Astrocyte of the cerebellum (primary cell): ENCODE measurements at places on chromosomes 7 and 10.

GRCh38 chr10:129793479-129793878, 170.6 kb downstream of the EBF3 start:
- DNase-seq = no peak

DNA sequence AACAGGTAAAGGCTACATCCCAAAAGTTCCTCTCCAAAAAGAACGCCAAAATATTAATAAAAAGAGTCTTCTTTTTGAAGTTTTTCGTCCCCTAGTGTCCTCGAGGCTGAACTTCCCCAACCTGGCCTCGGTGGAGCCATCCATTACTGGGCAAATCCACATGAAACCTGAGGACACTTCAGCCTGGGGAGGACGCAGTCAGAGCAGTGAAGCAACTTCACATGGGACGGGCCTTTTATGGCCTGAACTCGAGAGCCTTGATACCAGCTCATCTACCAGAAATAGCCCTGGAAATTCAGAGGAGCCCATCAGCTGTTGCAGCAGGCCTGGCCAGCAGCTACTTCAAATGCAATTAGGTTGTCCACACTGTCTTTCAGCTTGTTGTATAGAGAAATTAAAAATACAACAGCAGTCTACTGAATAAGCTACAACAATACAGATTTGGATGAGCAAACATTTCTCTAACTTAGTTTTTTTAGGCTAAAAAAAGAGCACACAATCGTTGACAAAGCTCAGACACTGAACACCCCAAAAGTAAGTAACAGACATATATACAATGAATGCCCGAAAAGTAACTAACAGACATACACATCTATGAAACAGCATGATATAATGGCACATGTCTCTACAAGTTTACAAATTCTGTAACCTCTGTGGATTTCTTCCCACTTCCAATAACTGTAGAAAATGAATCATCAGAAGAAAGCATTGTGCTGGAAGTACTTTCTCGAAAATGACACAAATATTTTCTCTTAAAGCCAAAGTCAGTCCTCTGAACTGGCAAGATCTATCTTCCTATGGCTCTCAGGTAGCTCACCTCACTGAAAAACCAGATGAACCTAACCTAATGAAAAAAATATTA, at the start of gene SVIL:
TSS of gene SVIL (minus strand) at position 208 of the 862 bp plus-strand sequence. CDS start 79,913 bp downstream, outside the sequence.
- no peak for DNase-seq

GRCh38 chr7:68258609-68259008, 1262.0 kb downstream of the TYW1 start:
- no peak for DNase-seq

DNA sequence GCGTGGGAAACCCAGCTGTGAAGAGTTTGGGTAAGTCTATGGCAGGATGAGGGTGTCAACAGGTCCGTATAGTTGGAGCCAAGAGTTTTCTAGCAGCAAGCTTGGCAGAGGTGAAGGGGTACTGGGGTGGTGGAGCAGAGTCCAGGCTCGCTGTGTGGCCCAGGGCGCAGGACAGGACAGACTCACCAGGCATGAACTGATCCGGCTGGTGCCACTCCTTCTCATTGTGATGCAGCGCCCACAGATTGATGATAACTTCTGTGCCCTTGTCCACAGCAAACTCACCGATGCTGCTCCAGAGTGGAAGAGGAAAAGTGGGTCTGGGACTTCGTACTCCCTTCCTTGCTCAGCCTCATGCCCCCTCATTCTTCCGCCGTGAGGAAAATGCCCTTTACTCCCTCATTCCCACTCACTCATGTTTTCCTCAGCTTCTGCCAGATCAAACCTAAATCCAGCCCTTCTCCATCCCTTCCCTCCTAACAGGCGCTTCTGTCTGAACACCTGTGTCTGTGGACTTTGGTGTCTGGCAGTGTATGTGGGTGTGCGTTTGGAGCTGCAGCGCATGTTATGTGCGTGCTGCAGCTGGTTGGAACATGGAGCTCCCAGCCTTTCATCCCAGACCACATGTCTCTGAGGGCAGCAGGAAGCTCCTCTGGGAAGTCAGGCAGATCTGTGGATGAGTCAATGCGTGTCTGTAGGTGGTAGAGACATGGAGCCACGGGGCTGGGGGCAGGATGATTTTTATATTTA, 5.7 kb downstream of the CYP17A1 start:
- DNase-seq = no peak

GRCh38 chr7:97732565-97733275, 834 bp downstream of the TAC1 start:
- DNase-seq = no peak

- no peak for DNase-seq
These were observed 411.0 kb upstream of the FOXK1 start for GRCh38 chr7:4270941-4271715.

DNA sequence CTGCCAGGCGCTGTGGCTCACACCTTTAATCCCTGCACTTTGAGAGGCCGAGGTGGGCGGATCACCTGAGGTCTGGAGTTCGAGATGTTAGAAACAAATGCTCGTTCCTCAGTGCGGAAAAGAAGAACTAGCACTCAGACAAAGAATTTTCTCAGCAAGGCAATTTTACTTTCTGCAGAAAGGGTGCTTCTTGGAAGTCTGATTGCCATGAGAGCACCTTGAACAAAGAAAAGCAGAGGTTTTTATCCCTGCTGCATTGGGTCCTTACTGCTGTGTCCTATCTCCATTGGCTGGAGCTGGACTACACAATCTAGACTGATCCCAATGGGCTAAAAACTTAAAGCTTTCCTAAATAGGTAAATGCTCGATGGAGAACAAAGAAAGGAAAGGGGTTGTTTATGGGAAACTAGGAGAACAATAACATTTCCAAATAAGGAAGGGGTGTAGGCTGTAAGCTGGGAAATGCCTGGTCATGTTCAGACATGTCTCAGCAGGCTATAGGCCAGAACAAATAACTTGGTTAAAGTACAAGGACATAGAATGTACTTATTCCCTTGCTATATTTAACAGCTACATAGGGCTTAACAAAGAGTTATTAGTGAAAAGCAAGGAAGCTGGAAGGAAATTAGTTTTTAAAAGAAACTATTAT, 26.1 kb upstream of the ACTR3B start:
- no peak for DNase-seq

- peak; percentile 11 for DNase-seq
These were observed 14.2 kb downstream of the KPNA7 start for GRCh38 chr7:99193527-99194220.

DNA sequence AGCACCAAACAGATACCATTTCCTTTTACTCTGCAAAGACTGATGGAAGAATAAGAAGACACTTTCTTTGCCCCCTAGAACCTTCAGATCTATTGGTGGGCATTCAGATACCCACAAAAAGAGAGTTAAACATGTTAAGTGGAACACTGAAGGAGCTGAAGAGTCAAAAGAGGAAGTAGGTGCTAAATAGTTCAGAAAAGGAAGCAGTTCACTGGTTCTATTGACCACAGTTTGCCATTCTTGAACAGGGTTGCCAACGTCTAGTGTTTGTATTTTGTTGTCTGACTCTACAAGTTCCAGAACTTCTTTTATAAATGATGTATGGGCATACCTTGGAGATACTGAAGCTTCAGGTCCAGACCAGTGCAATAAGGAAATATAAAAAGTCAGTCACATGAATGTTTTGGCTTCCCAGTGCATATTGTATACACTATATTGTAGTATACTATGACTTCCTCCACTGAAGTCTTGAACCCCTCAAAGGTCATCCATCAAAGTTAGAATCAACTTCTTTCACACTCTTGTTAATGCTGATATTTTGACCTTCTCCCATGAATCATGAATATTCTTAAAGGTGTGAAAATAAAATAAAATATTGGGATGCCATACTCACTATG, 47.5 kb upstream of the AGR3 start:
- no peak for DNase-seq

- DNase-seq = no peak
These were observed 145.6 kb upstream of the SEMA3C start for GRCh38 chr7:81064426-81064825.

- DNase-seq = no peak
These were observed 83.6 kb downstream of the AOAH start for GRCh38 chr7:36640682-36641081.

- DNase-seq = no peak
These were observed 237.1 kb upstream of the NRP1 start for GRCh38 chr10:33571616-33572015.

GRCh38 chr7:54689394-54690049, 69.5 kb downstream of the SEC61G start:
- no peak for DNase-seq

DNA sequence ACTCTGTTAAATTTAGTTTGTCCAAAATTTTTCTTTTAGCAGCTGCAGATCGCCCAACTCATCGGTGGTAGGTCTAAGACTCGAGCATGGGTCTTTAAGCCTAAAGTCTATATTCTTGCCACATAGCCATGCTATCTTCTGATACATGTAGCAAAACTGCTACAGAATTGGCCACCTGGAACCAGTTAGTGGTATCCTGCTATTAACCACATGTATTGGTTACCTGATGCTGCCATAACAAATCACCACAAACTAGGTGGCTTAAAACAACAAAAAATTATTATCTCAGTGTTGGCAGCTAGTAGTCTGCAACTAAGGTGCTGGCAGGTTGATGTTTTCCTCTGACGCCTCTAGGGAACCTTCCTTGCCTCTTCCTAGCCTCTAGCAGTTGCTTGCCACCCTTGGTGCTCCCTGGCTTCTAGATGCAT, 96.7 kb upstream of the PIK3CG start:
- no peak for DNase-seq

GRCh38 chr10:131013281-131013912, 298.1 kb downstream of the TCERG1L start:
- no peak for DNase-seq

DNA sequence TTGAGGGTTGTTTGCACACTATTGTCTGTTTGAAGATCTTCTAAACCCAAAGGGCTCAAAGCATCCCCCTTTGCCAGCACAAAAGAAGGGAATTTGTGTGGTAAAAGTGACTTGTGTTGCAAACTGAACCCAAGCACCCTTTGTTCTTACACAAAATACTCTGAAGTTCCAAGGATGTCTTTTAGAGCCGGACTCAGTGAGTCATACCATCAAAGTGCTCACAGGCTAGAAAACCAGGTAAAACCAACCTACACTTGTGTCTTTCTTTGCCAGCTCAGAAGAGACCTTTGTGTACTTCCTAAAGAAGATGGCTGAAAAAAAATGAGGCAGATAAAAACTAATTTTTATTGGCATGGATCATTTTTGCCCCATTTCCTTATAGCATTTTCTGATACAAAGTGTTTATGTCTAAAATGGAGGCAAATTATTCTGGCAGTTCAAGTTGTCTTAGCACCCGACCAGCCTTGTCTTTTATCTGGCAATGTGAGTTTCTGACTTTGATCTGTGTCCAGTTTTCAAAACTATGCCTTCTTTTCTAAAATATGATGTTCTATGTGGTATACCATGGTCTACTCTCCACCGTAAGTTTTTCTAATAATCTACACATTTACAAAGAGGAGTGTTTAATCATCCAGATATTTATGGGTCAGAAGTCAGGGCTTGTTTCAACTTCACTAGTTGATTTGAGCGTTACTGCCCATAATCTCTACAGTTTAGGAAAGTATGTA, 128.4 kb upstream of the FZD1 start:
- no peak for DNase-seq

GRCh38 chr10:71989661-71990454, 25.7 kb downstream of the CHST3 start:
- DNase-seq = no peak

GRCh38 chr7:128814499-128814898, 15.7 kb upstream of the FLNC start:
- DNase-seq = no peak

DNA sequence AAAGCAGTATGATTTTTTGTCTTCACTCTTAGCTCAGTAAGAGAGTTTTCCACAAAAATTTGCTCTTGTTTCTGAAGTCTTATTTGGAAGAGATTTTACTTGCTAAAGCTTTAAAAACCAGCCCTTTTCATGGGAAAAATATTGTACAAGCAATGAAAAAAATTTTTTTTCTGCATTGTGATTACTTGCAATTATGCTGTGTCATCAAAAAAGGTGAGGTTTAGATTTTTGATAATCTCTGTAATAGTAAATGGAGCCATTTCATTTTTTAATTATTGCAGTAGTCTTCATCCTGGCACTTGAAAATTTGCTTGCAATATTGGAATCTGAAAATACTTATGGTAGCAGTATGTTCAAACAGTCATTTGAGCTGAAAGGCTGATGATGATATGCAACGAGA, 447.4 kb downstream of the SH2D4B start:
- no peak for DNase-seq

GRCh38 chr7:24913801-24914464, 66.0 kb downstream of the OSBPL3 start:
- no peak for DNase-seq

DNA sequence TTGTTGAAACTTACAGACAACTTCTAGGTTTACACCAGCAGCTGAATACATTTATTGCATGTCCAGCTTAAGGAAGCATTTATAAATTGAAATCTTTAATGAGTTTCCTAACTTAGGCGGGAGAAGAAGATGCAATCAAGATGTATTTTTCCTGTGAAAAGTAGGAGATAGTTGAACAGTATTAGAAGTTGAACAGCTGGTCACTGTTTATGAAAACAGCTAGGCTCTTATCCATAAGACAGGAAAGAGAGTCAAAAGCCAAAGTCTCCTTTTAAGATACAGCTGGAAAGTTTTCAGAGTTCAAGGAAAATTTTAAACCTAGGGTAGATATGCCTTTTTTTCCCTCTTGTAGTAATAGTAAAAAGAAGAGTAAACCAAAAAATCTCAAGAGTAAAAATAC, 236.1 kb upstream of the FERD3L start:
- no peak for DNase-seq

GRCh38 chr7:32774541-32774951, 117.0 kb downstream of the KBTBD2 start:
- no peak for DNase-seq

GRCh38 chr7:148912758-148913541, 28.9 kb upstream of the EZH2 start:
- no peak for DNase-seq

DNA sequence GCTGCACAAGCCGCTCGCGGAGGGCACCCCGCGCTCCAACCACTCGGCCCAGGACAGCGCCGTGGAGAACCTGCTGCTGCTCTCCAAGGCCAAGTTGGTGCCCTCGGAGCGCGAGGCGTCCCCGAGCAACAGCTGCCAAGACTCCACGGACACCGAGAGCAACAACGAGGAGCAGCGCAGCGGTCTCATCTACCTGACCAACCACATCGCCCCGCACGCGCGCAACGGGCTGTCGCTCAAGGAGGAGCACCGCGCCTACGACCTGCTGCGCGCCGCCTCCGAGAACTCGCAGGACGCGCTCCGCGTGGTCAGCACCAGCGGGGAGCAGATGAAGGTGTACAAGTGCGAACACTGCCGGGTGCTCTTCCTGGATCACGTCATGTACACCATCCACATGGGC, 50.0 kb downstream of the FIGNL1 start:
- DNase-seq = no peak
